ENCODE measurements at places on chromosomes 3 and 15.

DNA sequence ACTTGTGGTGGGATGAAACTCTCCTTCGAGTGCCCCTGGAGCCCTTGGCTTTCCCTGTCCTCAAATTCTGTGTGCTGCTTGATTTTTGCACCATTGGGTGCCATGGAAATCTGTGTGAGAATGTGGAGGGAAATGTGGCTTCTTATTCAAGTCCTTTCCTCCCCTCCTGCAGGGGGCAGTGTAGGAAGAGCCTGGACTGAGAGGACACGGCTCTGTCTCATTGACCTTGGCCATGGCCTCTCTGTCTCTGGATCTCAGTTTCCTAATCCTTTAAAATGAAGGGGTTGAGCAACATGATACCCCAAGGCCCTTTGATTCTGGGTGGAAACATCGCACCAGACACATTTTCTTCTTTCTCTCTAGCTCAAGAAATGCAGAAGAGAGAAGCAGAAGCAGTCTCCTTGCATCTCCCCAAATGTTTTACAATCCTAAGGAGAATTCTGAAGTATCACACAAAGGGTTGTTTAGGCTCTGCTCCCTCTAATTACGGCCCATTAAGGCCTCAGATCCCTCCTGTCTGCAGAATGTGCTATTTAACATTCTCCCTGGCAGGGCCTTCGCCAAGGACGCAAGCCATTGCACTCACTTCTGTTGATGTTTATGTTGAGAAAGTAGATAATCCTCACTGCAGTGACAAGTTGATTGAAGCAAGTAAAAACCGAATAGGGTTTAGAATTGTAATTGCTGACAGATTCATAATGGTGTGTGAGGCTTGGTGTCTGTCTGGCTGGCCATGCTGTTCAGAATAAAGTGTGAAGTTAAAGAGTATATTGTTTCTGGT, 169.1 kb downstream of the TPRG1 start:
- no peak for DNase-seq

DNA sequence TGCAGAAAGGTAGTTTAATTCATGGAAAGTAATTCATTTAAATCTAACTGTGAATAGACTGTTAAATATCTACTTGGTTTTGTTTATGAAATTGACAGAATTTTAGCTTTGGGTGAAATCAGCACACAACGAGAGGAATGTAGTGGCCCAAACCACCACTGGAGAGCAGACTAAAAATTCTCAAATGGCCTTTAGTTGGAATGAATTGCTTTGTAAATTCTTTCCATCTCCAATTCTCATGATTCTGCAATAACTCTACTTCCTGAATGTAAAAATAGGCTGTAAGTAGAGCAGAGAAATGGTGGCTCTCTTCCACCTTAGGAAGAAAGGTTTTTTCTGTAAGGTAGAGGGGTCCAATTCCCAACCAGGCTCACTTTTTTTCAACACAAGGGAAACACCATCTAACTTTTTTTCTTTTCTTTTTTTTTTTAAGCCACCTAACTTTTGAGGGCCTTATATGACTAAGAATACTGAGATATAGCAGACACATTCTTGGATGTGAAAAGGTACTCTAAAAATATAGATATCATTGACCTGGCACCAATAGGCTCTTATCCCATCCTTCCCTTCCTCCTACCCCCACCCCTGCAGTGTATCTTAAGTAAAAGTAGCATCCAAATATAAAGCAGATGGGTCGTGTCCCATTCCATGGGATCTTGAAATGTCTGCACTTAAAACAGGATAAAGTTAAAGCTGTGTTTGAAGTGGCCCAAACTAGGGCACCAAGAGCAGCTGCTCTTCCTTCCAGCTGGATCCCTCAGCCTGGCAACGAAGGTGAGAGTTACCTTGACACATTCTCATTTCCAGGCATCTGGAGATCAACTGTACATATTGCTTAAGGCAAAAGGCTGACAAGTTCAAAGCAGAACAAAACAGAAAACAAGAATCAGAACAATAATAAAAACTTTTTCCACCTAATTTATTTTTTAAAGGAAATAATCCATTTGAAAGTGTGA, 194.1 kb downstream of the TPRG1 start:
- DNase-seq = no peak

DNA sequence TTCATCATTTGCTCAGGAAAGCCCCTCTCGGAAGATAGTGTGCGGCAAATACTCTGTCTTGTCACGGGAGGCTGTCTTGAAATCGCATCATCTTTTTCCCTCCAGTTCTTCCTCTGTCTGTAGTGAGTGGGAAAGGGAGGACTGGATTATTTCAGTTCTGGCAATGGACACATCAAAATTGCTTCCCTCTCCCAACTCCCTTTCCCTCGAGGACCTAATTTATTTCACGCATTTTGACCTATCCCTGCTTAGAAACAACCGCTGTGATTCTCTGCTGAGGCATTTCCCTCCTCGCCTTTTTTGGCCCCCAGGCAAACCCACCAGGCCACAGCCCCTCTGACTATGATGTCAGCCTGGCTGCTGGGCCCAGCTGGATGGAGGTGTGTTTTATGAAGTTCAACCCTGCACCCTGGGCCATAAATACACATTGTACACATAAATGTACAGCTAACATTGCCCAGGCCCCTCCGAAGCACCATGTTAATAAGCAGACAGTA, 138.7 kb upstream of the LRTM1 start:
- no peak for DNase-seq

DNA sequence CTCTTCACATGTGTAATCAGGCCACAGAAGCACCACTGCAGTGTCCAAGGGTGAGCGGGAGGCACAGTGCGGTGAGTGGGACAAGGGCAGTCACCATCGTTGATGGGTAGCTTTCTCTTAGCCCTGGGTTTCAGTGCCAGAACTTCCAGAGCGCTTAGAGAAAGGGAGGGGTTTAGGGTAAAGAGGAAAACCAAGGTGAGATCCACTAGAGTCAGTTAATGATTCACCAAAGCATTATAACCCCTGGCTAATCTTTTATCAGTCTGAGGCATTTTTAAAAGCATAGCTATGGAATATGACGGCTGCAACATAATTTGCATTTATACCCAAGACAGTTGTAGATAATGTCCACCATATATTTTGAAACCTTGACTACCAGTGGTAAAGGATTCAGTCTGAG, 94.8 kb downstream of the SHQ1 start:
- DNase-seq = no peak

DNA sequence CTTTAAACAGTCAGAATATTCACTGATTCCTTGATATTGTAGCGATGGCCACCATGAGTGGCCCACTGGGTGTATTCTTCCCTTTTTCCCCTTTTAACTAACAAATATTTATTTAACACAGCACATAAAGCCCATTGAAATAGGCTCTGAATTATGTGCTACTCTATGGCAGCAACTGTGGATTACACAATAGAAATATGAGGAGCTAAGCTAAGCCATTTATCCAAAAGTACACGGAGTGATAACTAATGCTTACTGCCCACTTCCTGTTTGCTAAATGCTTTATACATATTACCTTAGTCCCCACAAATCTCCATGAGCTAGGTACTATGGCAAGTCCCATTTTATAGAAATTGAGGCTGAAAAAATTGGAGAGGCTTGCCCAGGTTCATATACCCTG, 17.9 kb downstream of the ILDR1 start:
- DNase-seq = no peak

DNA sequence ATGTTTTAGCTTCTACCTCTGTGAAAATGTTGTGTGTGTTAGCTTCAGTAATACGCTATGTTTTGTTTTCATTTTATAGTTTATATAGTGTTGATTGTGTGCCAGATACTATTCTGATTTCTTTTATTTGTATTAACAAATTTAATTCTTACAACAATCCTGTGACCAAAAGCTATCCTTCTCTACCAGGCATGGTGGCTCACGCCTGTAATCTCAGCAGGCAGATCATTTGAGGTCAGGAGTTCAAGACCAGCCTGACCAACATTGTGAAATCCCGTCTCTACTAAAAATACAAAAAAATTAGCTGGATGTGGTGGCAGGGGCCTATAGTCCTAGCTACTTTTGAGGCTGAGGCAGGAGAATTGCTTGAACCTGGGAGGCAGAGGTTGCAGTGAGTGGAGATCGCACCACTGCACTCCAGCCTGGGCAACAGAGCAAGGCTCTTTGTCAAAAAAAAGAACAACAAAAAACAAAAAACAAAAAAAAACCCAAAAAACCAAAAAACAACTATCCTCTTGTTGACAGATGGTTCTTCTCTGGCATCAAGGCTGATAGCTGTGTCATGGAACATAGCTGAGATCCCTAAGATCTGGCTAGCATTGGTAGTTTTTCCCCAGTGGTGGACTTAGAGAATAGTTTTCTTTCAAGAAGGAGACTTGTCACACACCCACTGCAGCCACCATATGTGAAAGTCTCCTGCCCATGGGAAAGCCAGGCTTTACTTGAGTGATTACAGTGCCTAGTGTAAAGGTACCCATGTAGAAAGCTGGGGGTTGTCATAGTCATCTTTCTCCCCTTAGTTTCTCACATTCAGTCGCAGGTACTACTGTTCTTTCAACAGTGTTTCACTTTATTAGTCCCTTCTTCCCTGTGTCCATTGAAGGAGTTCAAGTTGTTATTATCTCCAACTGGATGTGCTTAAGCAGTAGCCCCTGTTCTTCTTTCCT, 116.5 kb downstream of the UBE2E2 start:
- DNase-seq = no peak

All from activated CD4-positive, alpha-beta T cell treated with anti-CD3 and anti-CD28 coated beads, Interleukin-2, amount 50 U/mL, for 1 hour (primary cell).